ENCODE measurements at places on chromosomes 7 and 10. TPM values are rescaled to one million over a fixed set of nuclear protein-coding genes. Genes with fewer than 3 reads are reported as not detected.

Gene NRAP
- under 0.01 TPM for total RNA-seq

Gene TES
- 35.4 TPM for total RNA-seq

Gene CDC14C
- total RNA-seq = not detected

Gene SUN3
- not detected for total RNA-seq

GRCh38 chr10:79379512-79380124, 32.3 kb downstream of the PPIF start:
- no peak for DNase-seq

DNA sequence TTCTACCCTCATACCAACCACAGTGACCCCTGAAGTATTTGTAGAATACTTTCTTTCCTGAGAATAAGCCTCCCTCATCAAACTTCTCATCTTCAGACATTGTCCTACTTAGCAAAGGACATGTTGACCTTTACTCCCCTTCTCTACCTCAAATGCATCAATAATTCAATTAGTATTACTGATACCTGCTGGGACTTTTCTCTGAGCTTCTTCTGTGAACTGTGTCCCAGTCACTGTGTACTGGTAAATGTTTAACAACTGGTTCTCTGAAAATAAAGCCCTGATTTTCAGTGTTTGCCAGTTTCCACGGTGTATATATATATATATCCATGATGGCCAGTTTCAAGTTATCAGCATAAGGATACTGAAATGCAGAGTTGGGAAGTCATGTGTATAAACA, 12.2 kb downstream of the PANK1 start:
- DNase-seq = no peak
